H1 (cell line): ENCODE measurements at places on chromosomes 2 and 18.

- no peak for DNase-seq
These were observed 14.4 kb downstream of the COPS9 start for GRCh38 chr2:240121675-240122074.

GRCh38 chr2:69345434-69345833, 41.6 kb downstream of the GFPT1 start:
- no peak for DNase-seq

DNA sequence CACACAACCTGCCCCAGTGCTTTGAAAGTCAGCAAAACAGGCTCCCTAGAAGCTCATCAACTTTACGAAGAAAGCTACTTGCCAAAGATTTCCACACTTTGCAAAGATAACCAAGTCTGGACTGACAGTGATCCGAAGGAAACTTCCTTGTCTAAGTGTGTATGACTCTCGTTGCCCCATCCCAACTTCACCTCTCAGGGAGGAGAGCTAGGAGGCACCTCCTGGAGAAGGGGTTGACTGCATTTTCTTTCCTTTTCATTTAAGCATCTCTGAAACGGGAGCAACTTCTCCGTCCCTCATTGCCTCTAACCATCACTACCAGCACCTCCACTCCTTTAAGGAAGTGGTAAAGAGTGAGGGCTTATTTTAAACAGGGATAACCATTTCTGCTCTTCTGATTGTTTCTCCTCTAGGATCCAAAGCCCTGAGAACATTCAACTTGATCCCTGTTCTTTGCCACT, 7.0 kb downstream of the ZEB2 start:
- no peak for DNase-seq

DNA sequence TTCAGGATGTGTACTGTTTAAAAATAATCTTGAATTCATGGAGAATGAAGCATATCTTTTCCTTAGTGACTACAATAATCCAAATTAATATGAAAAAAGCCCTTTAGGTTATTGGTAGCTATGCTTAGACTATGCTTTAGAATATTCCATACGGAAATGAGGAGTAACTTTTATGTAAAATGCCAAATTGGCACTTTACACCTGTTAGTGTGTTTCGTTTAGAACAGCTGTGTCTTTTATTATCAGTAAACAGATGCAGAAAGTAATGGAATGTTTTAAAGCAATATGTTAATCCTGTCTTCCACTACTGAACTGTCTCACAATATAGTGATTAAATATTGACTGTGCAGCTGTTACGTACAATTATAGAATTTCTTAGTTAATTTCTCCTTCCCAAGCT, 129.6 kb downstream of the PMS1 start:
- DNase-seq: no peak

DNA sequence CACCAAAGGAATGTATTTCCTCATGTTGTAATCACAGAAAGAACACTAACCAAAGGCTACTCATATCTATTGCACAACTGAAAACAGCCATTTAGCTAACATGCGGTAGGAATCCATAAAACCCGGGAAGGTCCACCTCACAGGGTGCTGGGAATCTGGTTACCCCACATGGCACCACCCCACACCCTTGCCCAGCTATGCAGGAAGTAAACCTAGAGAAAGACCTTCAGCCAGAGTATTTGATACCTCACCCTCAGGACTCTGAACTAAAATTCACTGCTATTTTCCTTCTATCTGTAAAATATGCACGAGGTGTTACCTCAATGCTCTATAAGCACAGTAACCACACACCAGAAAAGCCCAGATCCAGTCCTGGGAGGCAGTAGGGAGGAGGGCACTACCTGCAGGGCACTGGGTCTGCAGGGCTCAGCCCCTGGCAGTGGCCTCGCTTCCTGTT, 45.8 kb downstream of the PTPN2 start:
- no peak for DNase-seq

DNA sequence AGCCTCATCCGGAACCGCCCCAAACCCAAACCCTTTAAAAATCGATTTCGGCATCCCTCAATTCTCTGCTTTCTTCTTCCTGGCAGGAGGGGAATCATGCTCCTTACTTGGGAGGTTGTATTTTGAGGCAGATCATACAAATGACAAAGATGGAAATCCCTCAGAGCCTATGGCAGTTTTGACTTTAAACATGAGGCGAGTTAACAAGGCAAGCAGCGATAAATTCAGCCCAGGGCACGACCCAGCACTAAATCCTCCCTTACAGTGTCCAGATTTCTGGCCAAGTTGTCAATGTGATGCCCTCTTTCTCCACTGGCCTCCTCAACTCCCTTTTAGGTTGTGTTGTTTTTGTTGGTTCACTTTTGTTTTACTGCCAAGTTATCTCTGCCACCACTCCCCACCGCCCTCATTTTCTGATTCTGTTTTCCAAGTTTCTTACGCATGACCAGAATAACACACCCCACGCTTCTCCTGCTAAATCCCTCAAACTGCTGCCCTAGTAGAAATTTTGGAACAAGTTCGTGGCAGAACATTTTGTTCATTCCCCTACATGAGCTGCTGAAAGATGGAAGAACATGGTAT, 68.3 kb downstream of the CTAGE1 start:
- DNase-seq: no peak
